Astrocyte of the hippocampus (primary cell): ENCODE measurements at places on chromosomes 4 and X.

GRCh38 chr4:169307576-169307975, 36.8 kb upstream of the SH3RF1 start:
- DNase-seq: no peak

DNA sequence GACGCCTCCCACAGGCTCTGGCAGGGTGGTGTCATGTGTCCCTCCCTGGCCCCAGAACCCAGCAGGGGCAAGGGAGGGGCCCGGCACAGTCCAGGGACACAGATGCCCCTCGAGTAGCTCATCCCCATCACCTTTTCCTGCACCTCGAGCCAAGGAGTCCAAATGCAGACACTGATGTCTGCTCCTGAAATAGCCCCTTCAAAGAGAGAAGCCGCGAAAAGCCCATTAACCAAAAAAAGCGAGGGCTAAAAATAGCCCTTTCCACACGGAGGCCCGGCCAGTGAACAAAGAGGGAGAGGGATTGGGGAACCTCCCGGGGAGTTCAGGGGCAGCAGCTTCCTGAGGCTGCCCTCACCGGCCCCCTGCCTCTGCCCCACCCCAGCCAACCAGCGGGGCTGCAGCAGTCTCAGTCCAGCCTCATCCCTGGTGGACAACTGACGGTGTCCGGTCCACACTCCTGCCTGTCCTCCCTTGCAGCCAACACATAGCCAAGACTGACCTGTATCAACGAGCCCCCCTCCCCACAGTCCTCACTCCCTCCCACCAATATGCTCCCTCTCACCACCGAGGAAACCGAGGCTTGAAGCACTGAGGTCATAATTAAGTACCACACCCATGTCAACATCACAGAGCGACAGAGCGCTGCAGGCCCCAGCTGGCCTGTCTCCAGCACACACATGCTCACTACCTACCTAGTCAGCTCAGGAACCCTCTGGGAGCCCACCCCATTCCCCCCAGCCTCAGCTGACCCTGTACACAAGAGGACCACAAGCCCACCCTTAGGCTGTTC, 23.9 kb downstream of the WDR1 start:
- no peak for DNase-seq

DNA sequence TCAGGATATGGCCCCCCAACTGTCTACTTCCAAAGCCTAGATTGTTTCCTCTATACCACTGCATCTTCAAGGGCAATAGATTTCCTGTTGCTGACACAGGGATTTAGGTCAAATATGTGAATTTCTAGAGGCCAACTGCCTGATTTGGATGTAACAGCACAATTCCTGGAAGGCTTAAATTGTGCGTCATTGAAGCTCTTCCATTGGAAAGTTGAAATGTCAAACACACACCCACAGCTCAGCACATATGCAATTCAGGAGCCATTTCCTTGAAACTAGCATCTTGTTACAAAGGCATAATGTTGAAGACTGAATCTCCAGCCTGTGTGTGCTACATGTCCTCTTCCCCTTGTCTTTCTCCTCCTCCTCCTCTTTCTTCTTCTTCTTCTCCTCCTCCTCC, 158.6 kb downstream of the STK32B start:
- no peak for DNase-seq

- DNase-seq: peak; percentile 25
Observed at GRCh38 chr4:13348216-13348615, 135.9 kb downstream of the RAB28 start.

DNA sequence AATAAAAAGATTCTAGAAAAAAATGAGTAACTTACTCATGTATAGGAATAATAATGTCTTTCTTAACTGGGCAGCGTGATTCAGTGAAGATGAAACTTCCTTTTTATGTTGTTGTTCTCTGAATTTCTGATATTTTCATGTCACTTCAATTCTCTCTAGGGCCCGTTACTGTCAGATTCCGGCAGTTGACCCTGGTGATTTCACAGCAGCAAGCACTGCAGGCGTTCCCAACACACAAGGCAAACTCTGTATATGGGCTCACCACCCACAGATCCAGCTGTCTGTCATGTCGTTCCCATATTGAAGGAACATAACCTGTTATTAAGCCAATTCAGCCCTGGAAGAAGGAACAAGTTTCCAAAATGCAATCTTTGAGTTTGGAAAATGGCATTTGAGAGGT, 288.3 kb upstream of the GALNTL6 start:
- DNase-seq: no peak

GRCh38 chrX:152735860-152736511, 2.4 kb downstream of the MAGEA12 start:
- no peak for DNase-seq
